ENCODE measurements at places on chromosomes 2 and 18.

DNA sequence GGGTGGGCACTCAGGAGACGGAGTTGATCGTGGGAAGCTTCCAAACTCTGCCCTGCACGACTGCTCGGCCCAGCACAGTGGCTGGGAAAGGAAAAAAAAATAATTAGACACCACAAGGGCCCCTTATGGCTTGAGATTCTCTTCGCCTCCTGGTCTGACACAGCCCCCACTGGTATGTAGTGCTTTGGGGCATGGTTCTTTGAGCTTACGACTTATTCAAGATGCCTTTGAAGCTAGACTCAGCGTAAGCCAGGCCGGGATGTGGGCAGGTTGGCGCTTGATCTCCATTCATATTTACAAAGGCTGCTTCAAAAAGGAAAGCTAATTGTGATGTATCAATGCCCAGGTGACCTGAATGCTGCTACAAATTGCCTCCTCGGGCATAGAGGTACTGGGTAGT is 50.5 kb downstream of the CXCR4 start:
- DNase-seq, result no peak

DNA sequence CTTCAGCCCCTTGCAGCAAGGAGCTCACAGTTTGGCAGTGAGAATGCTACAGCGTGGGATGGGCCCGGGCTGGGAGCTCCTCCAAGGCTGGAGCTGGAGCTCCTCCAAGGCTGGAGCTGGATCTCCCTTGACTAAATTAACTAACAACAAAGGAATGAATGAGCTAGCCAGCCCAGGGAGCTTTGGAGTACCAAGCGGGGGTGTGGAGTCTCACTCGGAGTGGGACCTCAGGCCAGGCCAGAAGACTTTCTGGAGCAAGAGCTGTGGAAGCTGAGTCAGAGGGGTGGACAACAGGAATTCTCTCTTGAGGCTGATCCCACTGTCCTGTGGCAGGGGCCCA is 244.7 kb upstream of the HS6ST1 start:
- DNase-seq, result no peak

DNA sequence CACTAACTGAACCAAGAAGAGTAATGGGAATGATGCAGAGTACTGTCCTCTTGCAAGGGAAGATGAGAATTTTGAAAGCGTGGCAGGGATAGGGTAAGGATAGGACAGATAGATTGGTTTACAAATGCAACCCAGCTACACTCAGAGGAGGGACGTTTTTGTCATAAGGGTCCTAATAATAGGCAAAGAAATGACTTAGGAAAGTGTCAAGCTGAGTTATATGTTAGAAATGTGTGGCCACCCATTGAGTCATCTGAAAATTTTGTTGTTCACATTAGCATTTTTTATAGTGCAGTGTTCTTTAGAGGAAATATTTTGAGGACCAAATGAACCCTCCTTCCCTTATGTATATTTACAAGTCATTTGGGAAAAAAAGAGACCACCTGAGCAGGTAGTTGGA is 137.5 kb downstream of the PHLPP1 start:
- no peak for DNase-seq

- no peak for DNase-seq
Observed at GRCh38 chr2:85707304-85707703, 13.1 kb downstream of the GNLY start.

DNA sequence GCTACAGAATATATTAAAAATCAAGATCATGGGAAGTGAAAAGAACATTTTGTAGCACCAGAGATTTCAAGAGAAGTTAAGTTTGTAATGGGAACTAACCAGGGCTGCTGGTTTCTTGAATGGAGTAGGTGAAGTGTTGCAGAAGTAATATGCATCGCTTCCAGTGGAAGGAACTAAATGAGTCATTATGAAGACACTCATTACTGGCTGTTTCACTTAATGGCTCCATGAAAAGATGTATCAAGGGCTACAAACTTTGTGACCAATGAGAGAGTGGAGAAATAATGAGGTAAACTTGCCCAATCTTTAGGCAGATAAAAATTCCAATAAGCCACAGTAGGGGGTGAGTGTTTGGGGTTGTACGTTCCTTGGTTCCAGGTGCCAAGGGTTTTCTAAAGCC is 380.4 kb upstream of the POU3F3 start:
- no peak for DNase-seq

GRCh38 chr2:54666634-54667265 is 56.7 kb upstream of the EML6 start:
- no peak for DNase-seq

All from CD4-positive, alpha-beta T cell (primary cell).